ENCODE measurements at places on chromosomes 2 and 18.

- no peak for DNase-seq
These were observed 19.7 kb downstream of the PTPN18 start for GRCh38 chr2:130375291-130376266.

DNA sequence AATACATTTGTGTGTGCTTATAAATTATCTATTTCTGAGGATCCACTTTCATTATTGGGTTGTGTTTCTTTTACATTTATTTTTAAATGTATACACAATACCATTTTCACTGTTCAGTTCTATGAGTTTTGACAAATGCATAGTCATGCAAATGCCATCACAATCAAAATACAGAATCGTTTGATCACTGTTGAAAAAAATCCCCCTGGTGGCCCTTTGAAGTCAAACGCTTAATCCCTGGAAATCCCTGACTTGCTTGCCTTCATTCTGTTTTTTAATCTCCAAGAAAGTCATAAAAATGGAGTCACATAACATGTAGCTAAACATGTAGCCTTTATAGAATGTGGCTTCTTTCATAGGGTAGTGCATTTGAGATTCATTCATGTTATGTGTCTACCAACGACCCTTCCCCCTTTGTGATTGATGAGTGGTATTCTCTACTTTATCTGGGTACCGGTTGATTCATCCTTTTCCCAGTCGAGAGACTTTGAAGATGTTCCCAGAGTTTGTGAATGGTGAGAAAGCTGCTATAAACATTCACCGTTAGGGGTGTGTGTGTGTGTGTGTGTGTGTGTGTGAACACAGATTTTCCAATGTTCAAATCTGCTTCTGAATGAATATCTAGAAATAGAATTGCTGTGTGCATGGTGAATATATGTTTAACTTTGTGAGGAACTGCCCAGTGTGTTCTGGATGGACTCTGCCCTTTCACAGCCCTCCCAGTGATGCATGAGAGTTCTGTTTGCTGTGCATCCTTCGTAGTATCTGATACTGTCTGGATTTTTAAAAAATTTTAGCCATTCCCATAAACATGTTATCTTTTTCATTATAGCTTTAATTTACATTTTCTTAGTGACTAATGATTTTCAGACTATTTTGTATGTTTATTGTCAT lies 173.6 kb downstream of the GALR1 start:
- DNase-seq: no peak

GRCh38 chr2:62768615-62769014 lies 63.1 kb downstream of the EHBP1 start:
- DNase-seq: no peak

DNA sequence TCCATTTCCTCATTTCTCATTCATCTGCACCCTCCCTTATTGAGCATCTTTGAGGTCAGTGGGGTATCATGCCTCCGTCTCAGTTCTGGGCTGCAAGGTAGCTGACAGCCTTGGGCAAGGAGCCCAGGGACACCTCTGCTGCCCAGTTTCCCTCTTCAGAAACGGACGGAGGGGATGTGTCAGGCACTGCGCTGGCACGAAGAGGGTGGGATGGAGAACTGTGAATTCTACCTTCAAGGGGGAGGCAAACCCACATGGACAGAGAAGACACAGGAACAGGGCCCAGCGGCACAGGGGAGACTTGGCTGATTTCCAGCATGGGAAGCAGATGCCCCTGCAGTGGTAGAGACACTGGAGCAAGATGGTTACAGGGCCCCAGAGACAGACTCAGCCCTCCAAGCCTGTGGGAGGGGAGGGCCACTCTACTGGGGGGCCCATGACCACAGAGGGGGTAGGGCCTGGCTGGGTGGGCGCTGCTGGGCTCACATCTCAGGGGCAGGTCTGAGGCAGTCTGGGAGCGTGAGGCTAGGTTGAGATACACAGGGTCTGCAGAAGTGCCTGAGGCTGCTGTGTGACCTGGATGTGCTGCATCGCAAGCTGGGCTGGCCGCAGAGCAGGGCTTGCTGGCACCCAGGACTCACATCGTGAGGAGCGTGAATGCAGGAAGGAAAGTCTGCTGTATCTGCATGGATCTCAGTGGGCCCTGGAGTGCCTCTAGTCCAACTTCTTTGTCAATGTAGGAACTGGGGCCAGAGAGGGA lies 92.3 kb downstream of the HS1BP3 start:
- no peak for DNase-seq

GRCh38 chr2:178449700-178450523 lies 1.1 kb downstream of the PRKRA start:
- peak; percentile 53 for DNase-seq

DNA sequence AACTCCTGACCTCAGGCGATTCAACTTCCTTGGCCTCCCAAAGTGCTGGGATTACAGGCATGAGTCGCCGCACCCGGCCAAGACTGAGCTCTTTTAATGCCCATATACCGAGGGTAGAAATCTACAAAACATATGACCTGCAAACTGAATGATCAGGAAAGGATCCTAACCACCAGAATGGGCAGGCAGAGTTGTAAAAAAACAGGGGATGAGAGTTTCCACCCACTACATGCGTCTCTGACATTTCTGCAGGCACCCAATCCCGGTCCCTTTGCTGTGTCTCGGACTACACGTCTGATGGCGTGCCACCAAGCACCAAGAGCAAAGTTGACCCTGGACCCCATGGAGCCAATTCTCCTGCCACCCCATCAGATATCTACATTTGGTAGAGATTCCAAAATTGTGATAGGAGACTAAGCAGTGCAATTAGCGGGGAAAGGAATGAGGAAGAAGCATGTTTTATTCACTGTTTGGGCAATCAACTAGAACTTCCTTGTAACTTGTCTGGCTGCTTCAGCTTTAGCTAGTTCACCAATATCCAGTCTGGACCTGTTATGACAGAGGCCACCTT lies 74.1 kb downstream of the ATP8B1 start:
- DNase-seq: no peak

DNA sequence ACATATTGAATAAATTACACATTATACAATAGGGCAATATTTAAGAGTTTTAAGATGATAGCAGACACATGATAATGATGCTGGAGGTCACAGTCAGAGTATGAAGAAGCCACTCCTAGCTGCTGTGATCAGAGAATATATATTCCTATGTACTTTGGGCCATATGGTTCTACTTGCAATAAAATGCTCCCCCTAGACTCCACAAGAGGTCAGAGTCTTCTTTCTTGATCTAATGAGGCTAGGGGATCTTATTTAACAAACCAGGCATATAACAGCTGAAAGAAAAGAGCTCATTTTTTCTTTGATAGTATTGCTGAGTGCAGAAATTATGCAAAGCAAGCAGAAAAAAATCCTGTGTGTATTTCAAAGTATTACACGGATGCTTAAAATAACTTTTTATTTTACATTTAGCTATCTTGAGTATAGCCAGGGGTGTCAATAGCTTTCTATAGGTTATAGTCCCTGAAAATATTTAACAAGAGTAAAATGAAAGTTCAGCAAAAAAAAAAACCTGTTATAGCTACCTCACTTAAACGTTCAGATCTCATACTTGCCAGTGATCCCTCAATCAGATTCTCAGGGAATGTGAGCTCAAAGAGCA lies 748.7 kb upstream of the CHAC2 start:
- no peak for DNase-seq

GRCh38 chr2:191917967-191918651 lies 71.2 kb upstream of the CAVIN2 start:
- DNase-seq: no peak

GRCh38 chr2:9408641-9409151 lies 14.6 kb downstream of the ITGB1BP1 start:
- peak; percentile 18 for DNase-seq

DNA sequence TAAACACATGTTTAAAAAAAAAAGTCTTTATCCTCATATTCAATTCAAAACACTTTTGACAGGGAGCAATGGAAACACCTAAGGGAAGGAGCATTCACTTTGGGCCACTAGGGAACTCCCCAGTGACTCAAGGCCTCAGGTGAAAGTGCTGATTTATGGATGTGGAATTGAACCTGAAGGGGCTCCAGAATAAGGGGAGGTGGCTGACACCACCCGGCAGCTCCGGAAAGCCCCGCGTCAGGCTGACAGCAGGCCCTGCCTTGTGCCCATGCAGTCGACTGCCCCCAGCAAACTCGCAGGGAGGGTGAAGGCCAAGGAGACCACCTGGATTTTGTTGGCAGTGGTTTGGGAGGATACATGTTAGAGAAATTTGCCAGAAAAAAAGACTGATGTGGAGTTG lies 275.3 kb upstream of the NCKAP5 start:
- DNase-seq: no peak

- DNase-seq: peak; percentile 47
These were observed 216.4 kb downstream of the AGAP1 start for GRCh38 chr2:235709969-235710879.

DNA sequence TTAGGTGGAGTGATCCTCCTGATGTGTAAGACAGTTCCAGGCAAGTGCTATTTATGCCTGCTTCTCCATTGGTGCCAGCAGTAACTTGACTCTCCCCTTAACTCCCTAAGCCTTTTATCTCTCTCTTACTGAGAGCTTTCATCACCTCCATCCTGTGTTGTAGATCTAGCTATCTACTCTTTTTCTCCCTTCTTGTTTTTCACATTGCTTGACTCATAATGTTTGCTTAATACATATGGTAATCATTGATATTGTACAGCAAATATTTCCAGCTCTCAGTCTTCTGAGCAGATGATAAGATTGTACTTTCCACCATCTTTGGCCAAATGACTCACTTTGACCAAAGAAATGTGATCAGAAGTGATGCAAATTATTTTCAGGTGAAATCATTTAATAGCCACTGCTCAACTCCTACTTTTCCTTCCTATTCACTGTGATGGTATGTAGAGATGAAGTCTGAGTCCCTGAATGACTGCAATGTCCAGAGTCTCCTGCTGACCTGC lies 165.0 kb downstream of the PLCL1 start:
- no peak for DNase-seq

GRCh38 chr2:184920451-184920965 lies 322.2 kb downstream of the ZNF804A start:
- DNase-seq: no peak

DNA sequence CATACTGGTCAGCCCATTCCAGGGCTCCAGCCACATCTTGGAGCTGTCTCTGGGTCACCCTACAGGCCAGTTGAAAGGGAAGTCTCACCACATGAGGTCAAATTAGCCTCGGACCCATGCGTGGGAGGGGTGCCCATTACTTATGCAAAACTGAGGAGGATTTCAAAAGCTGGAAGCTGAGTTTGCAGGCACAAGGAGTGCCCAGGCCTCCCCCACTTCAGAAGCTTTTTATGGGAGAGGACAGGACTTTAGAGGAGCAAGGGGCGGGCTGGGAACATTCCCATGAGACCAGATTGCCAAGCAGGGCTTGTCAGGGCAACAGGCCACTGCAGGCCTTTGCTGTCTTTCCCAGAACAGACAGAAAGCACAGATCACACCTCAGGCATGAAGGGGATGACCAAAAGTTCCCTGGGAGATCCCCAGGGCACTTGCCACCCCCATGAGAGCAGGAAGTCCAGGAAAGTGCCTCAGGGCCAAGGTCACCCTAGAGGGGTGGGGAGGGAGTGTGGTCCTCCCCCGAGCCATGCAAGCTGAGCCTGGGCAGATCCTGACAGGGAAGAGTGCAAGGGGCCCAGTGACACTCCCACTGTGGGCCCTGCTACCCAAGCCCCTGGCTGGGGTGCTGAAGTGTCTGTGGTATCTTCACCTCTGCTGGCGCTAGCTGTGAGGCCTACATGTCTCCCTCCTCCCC lies 267.7 kb downstream of the BCL11A start:
- DNase-seq: no peak

DNA sequence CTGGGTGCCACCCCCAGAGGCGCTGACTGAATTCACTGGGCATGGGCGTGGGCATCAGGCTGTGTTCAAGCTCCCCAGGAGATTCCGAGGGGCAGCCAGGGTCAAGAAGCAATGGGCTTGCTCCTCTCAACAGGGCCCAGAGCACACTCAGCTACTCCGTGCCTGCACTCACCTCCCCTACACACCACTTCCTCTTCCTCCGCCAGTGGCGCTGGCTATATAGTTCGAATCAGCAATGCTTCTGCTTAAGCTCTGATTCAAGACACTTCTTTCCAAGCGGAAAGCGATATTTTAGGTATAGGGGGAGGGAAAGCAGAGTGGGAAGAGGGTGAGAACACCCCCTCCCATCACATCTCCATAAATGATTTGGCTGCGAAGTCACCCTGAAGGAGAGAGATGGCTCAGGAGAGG lies 42.1 kb downstream of the CRACDL start:
- DNase-seq: no peak

DNA sequence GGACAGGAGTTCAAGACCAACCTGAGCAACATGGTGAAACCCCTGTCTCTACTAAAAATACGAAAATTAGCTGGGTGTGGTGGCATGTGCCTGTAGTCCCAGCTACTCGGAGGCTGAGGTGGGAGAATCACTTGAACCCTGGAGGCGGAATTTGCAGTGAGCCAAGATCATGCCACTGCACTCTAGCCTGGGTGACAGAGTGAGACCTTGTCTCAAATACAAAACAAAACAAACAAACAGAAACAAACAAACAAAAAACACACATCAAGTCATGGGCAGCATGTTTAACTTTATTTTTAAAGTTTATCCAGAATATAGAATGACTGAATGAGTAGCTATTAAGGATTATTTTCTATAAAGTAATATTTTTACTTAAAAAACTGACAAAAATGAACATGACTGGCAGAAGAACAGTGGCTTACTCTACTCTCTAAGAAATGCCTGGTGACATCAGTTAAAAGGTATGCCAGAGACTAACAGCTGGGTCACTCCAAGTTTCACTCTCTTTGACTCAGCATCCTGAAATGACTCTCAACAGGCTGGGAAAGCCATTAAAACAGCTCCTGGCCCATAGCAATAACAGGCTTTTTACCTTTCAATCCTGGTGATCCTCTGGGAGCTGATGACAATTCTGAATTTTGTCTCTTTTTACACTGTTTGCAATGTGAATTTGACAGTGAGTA lies 281.6 kb upstream of the STON1 start:
- DNase-seq: peak; percentile 23

GRCh38 chr2:108625828-108626195 lies 91.5 kb downstream of the LIMS1 start:
- no peak for DNase-seq

- DNase-seq: no peak
These were observed 252.5 kb downstream of the PIEZO2 start for GRCh38 chr18:10896851-10897250.

DNA sequence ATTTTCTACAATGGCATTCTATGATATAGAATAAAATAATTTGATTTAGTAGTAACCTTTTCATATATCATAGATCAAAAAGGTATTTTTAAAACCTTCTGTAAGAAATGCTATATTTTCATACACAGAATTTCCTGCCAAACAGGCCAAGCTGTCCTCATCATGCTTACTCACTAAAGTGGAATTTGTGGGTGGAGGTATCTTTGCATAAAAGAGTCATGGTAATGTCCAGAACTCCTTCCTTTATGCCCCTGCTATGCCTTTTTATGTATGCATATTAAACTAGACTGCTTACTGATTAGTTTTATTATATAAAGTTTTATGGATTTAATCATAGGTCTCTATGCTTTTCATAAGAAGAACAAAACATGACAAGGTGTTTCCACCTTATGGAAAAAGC lies 27.5 kb upstream of the MARCHF7 start:
- DNase-seq: no peak

- no peak for DNase-seq
These were observed 819.4 kb downstream of the LRP1B start for GRCh38 chr2:141311430-141311829.
